ENCODE measurements at places on chromosomes 11 and 22.

DNA sequence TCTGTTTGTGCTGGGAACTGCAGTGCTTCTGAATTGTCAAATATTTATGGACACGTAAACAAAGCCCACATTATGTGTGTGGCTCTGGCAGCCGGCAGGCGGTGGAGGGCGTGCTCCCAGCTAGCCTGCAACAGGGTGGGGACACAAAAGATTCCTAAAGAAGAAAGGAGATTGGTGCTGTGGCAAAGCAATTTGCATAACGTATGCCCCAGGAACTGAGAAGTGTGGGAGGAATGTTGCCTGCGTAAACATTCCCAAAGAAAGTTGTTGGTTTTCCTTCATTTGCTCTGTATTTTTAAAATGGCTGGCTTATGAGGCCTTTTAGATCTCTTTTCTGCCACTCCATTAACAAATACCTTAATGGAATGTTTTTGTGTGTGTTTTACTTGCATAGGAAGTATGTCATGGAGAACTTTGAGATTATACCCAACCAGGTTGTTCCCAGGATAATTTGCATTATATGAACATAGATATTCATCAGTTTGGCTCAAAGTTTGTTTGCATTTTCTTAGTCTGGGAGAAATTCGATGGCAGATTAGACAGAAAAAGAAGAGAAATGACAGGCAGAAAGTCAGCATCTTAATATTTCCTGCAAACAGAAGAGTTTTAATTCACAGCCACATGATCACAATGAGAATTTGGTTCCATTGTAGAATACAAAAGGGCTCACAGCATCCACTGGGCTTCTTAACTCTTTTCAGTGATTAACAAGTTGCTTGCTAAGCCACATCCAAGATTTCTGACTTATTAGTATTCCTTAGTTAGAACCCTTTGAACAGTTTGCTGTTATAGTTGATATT, 41.8 kb upstream of the DLAT start:
- DNase-seq, result no peak

- DNase-seq, result no peak
These were observed 21.9 kb downstream of the ATG16L2 start for GRCh38 chr11:72836111-72836510.

GRCh38 chr11:12421386-12421785, 44.0 kb downstream of the PARVA start:
- no peak for DNase-seq

GRCh38 chr11:1307998-1308742, 1.3 kb downstream of the TOLLIP start:
- no peak for DNase-seq

- DNase-seq, result no peak
These were observed 2.7 kb downstream of the FREY1 start for GRCh38 chr11:45904309-45904915.

- no peak for DNase-seq
These were observed 3.1 kb downstream of the PANX1 start for GRCh38 chr11:94131718-94132115.

GRCh38 chr11:36119300-36119699, 169.9 kb downstream of the COMMD9 start:
- DNase-seq, result no peak

- no peak for DNase-seq
These were observed 309.7 kb upstream of the MTNR1B start for GRCh38 chr11:92659793-92660192.

- no peak for DNase-seq
These were observed 555.8 kb downstream of the BRD1 start for GRCh38 chr22:49271831-49272230.

GRCh38 chr22:48171271-48171691, 1408.8 kb downstream of the TBC1D22A start:
- no peak for DNase-seq

DNA sequence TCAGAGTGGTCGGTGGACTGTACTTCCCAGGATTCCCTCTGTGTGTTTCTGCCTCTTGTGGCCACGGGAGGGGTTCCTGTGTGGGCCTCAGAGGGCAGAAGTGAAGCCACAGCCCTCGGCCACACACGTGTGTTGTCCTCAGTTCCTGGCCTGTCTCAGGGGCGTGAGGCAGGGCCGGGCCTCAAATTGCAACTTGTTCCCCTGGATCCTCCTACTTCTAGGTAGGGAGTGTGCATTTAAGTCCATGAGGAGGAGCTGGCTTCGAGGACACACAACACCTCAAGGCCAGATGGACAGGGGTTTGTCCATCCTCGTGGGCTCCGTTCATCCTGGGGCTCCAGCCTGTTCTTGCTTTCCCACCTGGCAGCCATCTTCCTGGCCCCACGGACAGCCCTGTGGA, 573.0 kb downstream of the TBC1D22A start:
- no peak for DNase-seq

DNA sequence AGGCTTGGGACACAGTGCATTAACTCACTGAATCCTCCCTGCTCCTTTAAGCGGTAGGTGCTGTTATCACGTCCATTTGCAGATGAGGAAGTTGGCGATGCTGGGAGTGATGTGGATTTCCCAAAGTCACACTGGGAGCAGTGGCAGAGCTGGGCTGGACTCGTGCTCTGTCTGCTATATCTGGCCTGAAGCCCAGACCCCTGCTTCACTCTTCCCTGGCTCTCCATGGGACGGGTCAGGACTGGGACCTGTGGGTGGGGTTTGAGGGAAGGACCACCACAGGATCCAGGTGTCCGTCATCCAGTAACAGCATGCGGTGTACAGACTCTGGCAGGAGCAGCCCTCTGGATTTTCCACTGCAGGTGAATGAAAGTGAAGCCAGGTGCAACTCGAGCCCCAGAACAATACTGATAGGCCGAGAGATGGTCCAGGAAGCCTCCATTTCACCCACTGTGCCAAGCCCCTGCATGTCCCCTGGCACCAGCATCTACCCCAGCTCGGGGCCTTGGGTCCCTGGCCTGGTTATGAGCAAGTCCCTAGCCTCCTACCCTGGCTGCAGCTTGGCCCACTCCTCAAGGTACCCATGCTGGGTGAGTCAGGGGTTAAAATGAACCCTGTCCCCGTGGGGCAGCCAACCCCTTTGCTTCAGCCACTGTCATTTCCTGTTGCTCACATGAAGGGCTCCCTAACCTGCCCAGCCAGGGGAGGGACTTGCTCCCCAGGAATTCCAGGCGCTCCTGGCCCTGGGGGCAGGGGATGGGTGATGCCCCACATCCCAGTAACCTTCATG, 4.2 kb downstream of the USP2 start:
- DNase-seq, result no peak

DNA sequence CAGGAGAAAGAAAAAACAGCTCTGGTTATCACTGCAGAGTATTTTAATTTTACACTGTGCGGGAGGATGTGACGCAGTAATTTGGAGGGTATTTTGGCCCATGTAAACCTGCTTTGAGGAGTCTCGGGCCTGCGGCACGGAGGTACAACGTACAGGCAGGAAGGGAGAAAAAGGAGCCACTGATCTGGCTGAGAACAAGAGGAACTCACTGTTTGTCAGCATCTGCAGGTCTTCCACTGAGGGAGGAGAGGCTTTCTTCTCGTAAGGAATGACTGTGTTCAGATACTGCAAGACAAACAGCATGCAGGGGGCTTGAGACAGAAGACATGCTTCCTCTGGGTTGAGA, 44.0 kb downstream of the FEZ1 start:
- no peak for DNase-seq

- DNase-seq, result no peak
These were observed 20.9 kb downstream of the PRG3 start for GRCh38 chr11:57359896-57360690.

DNA sequence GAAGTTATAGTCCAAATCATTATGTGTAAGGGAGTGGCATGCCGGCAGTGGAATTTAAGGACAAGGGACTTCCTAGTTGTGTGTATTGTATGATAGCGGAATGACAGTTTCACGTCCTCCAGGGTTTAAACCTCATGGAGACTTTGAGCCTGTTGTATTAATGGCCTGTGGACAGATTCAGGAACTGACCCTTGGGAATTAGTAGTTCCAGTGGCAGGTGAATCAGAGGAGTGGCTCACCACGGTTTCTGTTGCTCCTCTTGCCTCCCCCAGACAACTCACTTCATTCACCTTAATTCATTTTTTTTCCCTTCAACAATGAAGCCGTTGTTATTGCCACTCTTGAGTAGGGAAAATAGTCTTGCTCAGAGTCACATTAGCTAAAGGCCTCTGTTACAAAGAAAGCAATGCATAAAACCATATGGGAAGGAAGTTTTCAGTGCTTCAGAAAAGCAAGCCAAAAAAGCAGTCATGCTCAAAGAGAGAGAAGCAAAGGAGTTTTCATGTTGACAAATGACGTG, 22.6 kb downstream of the AMOTL1 start:
- no peak for DNase-seq

GRCh38 chr22:32473388-32473952, 1.1 kb upstream of the FBXO7 start:
- DNase-seq, result no peak

DNA sequence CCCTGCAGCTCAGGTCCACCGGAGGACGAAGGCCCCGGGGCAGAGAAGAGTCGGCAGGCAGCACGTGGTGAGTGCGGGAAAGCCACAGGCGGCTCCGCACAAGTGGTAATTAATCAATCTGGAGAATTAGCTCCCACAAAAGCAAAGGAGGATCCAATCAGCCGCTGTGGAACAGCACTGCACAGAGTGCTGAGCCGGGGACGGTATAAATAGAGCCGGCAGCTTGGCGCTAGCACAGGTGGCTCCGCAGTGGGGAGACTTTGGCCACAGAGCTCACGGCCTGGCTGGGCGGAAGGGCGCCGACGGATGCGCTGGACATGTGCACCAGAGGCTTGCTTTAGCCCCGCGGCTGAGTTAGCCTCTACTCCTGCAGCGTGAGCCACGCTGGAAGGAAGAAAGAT, 48.9 kb downstream of the IGSF9B start:
- no peak for DNase-seq

DNA sequence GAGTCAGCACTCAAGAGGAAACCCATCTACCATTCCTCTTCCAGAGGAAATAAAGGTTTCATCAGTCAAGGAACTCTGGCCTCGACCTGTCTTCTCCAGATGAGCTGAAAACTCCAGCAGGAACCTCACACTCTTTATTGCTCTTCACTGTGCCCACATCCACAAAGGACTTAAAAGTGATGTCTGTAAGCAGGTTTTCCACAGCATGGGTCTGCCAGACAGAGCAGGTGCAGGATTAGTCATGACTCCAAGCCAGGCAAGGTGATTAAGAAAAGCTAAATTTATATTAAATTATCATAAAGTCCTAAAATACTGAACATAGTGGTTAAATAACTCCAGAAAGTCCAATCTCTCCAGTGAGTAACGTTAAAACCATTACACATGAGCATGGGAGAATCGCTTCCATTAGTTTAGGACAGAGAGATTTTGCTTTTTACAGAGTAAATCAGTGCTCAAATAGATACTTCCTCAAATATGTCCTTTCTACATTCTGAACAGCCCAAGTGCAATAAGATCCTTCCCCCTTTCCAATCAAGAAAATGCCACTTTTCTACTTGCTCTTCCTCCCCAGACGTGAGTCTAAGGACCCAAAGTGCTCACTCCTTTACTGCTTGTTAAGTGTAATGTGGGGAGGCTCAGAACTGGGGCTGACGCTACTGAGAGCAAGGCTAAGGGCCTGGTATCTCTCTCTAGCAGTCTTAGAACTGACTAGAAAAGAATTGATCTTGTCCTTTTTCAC, 10.7 kb upstream of the CKAP5 start:
- no peak for DNase-seq

GRCh38 chr11:113341388-113342165, 27.2 kb downstream of the TTC12 start:
- DNase-seq, result no peak

DNA sequence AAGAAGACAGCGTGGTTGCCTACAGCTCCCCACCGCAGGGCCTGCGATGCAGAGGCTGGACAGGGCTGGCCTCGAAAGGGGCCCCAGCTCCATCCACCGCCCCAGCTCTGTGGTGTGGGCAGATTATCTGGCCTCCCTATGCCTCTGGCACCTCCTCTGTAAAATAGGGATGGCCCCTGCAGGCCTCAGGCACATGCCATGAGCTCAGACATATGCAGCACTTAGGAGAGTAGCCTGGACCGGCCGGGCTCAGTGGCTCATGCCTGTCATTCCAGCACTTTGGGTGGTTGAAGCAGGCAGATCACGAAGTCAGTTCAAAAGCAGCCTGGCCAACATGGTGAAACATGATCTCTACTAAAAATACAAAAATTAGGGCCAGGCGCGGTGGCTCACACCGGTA, 7.4 kb downstream of the APOBEC3D start:
- DNase-seq, result no peak

DNA sequence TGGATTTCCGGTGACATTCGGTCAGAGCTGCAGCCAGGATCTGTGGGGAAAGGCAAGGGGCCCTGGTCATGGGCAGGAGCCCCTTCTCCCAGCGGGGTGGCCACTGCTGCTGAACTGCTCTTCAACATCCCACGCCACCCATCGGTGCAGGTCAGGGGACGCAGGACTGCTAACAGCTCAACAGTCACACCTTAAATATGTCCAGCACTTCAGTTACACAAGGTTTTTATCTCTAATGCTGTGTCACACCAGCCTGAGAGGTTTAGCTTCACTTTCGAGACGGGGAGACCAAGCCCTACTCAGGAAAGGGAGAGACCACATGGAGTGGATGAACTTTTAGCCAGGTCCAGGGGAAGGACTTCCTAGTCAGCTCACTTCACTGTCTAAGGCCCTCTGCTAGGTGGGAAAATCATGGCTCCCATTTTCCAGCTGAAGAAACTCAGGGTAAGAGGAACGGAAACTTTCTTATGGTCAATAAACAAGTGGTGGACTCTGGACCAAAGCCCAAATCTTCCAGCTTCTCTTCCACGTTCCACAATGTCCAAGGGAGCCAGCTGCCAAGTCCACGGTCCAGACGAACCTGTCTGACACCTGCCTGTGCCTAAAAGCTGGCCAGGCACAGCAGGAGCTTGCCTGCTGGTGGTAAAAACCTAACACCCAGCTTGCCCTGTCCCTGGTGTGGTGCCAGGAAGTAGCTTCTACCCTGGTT, 21.0 kb upstream of the CHADL start:
- DNase-seq, result no peak

GRCh38 chr11:108112057-108112456, 9.3 kb upstream of the ACAT1 start:
- DNase-seq, result no peak

GRCh38 chr11:67664696-67665540, 9.5 kb downstream of the ALDH3B2 start:
- no peak for DNase-seq

DNA sequence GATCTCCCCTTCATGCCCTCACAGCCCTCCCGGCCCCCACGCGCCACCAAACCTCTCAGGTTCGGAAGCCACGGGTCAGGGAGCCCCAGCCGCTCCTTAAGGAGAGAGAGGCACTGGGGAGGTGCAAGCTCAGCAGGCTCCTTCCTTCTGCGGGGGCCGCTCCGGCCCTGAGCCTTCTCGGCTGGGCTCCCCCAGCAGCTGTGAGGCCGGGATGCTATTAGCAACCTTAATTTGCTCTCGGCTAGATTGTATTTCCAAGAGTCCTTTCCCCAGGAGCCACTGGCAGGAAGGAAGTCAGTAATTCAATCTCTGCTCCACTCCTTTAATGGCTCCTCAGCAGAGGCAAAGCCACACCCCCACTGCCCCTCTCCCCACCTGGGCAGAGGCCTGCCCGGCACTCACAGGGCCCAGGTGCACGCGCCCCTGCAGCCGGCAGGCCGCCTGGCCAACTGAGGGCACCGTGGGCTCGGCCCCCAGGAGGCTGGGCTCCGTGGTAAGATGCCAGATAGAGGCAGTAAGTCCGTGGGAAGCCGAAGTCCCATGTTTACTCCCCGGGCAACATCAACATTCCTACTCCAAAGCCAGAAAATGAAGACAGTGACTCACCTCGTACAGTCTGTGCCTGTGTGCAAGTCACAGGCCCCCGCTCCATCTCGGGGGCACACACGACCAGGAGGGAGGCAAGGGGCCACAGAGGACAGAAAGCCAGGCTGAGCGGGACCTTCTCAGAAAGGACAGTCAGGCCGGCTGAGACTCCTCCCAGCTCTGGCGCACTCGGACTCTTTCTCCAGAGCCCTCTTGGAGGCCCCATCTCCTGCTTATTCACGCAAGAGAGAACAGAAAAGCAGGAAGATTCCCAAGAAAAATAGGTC, 5.2 kb downstream of the IGSF9B start:
- no peak for DNase-seq

Data from stimulated activated CD4-positive, alpha-beta T cell treated with anti-CD3 and anti-CD28 coated beads, Interleukin-1b, Interleukin-23, amount 100 ng/mL, for 24 hours (primary cell).